GM12865 (cell line): ENCODE measurements at places on chromosomes 16 and 17.

- DNase-seq, result no peak
Observed at GRCh38 chr17:6374271-6374691, 60.6 kb downstream of the AIPL1 start.

GRCh38 chr17:76493505-76494167 is 7.6 kb downstream of the RHBDF2 start:
- peak; percentile 41 for DNase-seq

GRCh38 chr16:21277927-21278706 is at the start of gene CRYM:
Gene CRYM (minus strand): TSS chr16:21278290. CDS start chr16:21278251, 39 bp downstream.
- peak; percentile 54 for DNase-seq

DNA sequence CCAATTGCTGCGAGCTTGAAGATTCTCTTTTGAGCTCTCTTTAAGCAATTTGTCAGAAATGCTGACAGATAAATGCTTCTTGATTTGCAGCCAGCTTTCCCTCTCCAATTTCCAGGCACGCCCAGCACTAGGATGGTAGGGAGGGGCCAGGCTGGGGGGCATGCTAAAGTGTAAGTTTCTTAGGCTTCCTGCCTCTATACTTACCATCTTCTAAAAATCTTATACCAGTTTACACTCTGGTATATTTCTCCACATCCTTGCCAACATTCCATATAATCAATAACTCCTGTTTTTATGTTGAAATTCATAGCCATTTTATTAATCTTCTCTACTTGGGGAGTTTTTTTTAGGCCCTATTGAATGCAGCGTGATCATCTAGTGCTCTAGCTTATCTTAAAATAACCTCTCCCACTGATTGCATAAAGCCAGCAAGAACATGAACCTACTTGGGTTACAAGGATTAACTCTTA is 17.5 kb downstream of the ACSF2 start:
- no peak for DNase-seq

DNA sequence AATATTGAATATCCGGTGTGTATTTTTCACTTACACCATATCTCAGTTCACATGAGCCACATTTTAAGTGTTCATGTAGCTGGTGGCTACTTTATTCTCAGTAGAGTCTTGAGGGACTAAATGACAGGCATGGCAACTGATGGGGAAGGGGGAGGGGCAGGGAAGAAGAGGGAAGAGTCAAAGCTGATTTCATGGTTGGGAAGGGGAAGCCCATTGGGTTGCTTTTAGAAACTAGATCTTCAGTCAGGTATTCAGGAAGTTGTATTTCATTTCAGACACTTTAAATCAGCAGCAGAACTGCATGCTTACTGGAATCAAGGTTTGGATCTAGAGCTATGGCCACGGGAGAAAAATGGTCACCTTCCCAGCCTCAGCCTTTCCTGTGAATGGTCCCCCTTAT is 2.9 kb upstream of the WIPI1 start:
- peak; percentile 65 for DNase-seq

GRCh38 chr16:70162041-70162451 is 11.5 kb upstream of the CLEC18C start:
- DNase-seq, result no peak

- DNase-seq, result no peak
Observed at GRCh38 chr17:19619705-19620325, 28.7 kb upstream of the ALDH3A2 start.

DNA sequence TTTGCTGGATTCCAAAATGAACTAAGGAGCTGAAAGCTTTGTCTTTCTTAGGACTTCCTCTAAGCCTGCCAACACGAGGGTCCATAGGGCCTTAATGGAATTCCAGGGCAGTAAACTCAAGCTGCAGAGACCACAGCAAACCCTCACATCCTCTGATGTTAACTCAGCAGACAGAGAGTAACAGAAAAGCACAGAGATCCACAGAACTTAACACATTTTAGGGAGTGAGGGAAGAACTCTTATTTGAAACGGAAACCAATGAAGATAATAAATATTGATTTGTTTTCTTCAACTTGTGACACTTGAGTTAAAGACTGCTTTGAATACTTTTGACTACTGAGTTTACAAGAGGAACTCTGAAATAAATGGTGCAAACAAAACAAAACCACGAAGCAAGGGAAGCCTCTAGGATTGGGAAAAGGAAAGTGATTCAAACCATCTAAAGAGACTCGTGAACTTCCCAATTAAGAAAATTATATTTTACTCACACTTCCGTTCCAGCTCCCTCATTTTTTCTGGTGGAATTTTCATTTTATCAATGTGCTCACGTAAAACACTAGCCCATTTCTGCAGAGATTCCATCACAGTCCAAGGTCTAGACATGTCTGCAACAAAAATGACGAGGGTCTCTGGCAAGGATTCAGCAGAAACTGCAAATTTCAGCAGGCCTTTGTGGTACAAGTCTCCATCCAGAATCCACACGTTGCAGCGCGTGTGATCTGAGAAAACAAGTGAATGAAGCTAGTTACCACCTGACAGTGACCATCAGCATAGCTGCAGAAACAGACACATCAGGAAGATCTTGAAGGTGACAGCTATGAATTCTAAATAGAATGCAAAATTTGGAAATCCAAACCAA is 9.2 kb downstream of the DYNC1LI2 start:
- DNase-seq, result no peak

DNA sequence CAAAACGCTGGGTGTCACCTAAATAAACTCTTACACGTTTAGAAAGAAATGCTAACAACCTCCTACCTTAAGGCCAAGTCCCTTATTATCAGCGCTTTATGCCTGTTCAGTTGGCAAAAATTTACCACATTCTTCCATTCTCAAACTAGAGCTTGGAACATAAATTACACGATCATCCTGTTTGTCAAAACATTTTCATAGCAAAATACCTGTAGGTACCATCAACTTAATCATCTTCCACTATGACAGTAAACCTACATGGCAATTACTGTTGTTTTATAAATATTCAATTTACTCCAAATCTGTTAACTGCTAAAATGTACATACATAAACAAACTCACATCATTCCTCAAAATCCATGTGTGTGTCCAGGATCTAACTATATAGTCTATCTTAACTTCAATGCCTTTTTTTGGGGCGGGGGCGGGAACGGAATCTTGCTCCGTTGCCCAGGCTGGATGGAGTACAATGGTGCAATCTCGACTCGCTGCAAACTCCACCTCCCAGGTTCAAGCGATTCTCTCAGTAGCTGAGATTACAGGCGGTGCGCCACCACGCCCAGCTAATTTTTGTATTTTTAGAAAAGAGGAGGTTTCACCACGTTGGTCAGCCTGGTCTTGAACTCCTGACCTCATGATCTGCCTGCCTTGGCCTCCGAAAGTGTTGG is 4.4 kb downstream of the RPL23 start:
- no peak for DNase-seq

GRCh38 chr16:23334950-23335349 is 32.8 kb downstream of the SCNN1B start:
- peak; percentile 31 for DNase-seq

DNA sequence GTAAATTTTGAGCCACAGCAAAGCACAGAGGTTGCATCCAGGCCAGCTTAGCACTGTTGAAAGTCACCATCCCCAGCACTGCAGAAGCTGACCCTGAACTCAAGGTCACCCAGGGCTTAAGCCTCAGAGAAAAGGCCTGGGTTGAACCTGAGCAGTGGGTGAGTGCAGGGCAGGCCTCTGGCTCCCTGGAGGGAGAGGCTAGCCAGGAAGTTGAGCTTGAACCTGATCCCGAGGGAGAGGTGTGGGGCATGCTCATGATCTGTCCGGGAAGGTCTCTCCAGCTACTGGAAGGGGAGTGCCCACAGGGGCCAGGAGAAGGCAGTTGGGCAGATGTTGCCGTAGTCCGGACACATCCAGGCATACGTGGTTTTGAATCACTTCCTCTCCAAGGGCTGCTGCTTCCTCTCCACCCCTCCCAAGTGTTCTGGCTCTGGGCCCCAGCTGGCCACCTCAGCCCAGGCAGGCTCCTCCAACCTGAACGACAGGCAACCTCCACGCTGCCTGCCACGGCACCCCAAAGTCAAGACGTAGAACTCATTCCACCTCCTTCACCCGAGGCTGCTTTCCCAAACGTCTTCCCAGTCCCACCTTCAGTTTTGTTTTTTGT is 18.4 kb downstream of the CARHSP1 start:
- DNase-seq, result no peak

- DNase-seq, result no peak
Observed at GRCh38 chr16:69833357-69834282, 71.5 kb downstream of the WWP2 start.

DNA sequence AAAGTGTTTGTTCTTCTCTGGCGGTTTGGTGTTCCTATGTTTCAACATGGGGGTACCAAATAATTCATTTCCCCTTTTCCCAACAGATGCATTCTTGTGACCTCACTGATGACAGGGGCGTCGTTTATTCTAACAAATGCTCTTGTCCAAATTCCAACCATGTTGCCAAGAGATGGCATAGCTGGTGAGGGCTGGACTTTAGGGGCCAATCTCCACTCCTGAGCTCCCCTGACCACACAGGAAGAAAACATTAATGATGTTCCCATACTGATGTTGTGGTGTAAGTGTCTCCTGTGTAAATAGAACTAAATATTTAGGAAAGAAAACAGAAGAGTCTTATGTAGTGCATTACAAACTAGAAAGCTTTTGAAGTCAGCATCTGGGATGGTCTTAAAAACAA is 431.6 kb downstream of the CDH13 start:
- DNase-seq, result no peak

DNA sequence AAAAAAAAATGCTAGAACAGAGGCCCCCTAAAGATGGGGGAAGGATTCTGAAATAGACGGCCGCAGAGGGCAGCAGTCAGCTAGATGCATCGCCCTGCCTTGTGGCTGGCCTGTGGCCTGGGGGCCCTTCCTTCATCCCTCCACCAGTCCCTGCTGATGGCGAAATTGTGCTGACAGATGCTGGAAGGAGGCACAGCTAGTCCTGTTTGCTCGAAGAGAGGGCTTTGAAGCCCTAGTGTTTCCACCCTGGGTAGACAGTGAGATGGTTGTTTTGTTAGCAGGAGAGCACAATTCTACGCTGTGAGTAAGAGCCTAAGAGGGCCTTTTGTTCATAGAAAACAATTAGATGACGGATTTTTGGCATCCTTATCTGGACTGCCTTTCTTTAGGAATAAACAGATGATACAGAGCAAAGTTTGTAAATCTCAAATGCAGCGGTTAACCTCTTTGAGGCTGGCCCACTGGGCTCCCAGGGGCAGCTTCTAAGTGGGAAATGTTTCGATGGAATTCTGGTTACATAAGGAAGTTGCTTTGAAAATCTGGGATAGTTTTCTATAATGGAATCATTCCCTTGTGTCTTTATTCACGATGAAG is 23.0 kb downstream of the VPS35L start:
- DNase-seq, result no peak

GRCh38 chr16:30429418-30429677 is 482 bp downstream of the DCTPP1 start:
- DNase-seq, result no peak

GRCh38 chr16:2084895-2085625 is 37.3 kb downstream of the TSC2 start:
- DNase-seq, result no peak

GRCh38 chr16:48680881-48681280 is 70.9 kb upstream of the N4BP1 start:
- DNase-seq, result no peak

DNA sequence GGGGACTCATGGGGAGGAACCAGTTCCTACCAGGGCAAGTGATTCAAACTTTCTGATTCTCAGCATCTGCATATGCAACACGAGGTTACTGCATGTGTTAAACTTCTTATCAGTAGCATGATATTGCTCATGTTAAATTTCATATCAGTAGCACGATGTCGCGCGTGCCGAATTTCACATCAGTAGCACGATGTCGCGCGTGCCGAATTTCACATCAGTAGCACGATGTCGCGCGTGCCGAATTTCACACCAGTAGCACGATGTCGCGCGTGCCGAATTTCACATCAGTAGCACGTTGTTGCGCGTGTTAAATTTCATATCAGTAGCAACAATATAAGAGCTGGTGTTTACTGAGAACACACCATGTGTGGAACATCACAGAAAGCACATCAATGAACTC is 221.6 kb downstream of the GSG1L start:
- DNase-seq, result no peak

GRCh38 chr17:51512220-51512907 is 252.0 kb downstream of the UTP18 start:
- DNase-seq, result no peak

DNA sequence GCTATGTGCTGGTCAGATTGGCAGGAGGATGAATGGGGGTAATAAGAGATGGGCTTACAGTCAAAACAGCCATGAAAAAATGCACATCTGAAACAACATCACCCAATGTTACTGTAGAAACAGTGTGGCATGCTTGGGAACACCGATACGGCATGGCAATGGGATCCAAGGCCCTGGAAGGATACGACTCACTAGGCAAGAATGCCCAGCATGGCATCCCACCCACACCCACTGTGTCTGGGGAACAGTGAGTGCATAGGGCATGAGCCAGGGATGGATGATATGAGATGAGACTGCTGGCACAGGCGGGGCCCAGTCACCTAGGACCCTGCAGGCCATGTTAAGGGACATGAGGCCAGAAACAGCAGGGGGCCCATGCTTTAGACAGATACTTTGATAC is 11.5 kb downstream of the TRIM25 start:
- DNase-seq, result no peak
